Activated T-cell treated with anti-CD3 and anti-CD28 coated beads for 24 hours (primary cell): ENCODE measurements at places on chromosomes 16 and 17.

DNA sequence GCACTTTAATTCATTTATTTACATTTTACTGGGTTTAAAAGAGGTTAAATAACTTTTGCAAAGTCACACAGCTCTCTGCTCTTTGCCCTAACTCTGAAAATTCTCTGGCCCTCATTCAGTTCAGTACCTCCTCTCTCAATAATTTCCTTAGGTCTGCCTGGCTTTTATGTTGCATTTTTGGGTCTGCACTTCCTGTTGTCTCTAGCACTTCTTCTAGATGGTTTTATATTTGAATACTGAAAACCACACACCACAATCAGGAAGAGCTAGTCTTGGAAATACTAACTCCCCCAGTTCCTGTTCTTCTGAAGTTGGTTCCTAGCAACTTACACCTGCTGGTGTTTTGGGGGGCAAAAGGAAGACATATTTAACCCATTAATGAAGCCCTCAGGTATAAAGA, 577.9 kb downstream of the HS3ST4 start:
- DNase-seq = no peak

GRCh38 chr16:50408001-50408561, 39.3 kb upstream of the BRD7 start:
- no peak for DNase-seq

- no peak for DNase-seq
Measured at GRCh38 chr17:81173762-81174155, 7.7 kb upstream of the AATK start.

GRCh38 chr17:44232061-44232460, 12.6 kb upstream of the UBTF start:
- no peak for DNase-seq

DNA sequence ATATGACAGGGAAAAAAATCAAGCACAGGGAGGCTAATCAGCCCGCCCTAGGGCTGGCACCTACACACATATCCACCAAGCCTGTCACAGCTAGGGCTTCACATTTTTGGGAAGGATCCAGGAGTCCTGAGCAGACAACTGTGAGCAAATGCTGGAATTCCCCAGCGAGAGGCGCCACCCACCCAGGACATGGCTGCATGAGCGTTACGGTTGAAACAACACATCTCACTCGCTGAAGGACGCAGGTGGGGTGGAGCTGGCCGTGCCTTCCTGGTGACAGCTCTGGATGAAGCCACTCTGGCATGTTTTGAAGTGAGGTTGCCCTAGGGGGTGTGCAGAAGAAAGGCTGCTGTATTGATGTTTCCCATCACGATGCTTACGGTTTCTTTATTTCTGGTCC, 315.1 kb upstream of the EEF2KMT start:
- DNase-seq = no peak

- no peak for DNase-seq
Measured at GRCh38 chr17:34883106-34884000, 77.9 kb downstream of the CCT6B start.

DNA sequence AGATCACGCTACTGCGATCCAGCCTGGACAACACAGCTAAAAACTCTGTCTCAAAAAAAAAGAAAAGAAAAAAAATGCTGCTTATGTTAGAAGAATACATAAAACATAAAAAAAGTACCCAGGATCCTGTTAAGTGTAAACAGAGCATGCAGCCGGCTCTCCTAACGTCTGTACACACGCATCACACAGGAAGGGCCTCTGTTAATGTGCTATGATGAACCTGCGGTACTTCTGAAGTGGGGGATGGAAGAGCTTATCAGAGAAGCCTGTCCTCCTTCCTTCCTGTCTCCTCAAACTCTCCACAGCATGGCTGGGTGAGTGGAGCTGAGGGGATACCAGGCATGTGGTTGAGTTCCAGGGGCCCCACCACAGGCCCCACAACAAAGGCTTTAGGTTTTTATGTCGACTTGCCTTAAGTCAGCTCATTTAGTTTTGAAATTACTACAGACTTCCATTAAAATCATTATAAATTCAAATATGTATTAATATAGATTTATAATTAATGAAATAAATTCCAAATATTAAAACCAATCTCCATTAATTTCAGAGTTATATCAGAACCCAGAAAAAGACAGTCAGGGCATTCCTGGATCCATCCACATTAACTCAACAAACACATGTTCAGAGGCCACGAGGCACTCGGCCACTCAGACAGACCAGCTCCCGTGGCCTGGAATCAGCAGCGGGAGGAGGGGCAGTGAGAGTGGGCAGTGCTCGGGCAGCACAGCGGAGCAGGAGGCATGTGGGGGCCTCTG, 11.7 kb downstream of the CCDC57 start:
- peak; percentile 60 for DNase-seq

DNA sequence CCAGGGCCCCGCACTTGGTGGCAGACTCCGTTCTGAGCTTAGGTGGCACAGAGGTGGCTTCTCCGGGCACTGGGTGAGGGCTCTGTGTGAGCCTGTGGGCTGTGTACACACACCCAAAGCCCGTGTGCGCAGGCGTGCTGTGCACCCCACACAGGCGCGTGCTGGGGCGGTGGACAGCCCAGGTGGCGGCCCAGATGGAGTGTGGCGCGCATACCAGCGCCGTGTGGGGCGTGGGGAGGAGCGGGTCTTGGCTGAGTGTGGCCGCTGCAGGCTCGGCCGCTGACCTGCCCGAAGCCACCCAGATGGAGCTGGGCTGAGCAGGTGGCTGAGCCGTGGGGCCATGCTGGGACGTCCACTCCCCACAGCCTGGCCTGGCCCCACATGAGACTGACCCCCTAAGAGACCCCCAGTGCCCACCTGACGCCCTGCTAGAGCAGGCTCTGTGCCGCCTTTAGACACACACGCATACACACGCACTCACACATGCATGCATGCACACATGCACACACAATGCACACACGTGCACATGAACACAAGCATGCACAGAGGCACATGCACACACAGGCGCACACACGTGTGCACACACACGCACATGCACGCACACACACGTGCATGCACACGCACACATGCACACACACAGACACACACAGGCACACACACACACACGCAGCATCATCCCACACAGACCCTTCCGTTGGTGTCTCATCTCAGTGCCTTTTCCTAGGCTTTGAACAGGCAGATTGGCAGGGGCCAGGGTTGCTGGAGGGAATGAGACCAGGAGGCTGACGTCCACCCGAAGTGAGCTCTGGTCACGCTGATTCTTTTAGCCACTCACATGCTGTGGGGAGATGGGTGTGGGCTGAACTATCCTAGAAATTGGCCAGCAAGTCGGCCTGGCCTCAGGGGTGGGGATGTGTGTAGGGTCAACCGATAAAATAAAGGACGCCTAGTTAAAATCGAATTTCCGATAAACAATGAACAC, 2.1 kb downstream of the PRR35 start:
- DNase-seq = no peak

DNA sequence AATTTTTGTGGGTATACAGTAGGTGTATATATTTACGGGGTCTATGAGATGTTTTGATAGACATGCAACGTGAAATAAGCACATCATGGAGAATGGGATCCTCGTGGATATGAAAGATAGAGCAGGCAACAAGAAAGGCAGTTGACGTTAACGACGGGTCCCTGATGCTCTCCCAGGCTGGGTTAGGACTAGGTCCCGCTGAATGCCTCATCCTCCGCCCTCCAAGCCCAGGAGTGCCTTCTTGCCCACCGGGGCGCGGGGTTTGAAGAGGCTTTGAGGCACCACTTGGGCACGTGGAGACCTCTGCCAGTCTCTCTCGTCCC, 9.5 kb upstream of the ZFP90 start:
- DNase-seq = no peak

GRCh38 chr16:56812884-56813283, 52.1 kb upstream of the SLC12A3 start:
- DNase-seq = no peak

DNA sequence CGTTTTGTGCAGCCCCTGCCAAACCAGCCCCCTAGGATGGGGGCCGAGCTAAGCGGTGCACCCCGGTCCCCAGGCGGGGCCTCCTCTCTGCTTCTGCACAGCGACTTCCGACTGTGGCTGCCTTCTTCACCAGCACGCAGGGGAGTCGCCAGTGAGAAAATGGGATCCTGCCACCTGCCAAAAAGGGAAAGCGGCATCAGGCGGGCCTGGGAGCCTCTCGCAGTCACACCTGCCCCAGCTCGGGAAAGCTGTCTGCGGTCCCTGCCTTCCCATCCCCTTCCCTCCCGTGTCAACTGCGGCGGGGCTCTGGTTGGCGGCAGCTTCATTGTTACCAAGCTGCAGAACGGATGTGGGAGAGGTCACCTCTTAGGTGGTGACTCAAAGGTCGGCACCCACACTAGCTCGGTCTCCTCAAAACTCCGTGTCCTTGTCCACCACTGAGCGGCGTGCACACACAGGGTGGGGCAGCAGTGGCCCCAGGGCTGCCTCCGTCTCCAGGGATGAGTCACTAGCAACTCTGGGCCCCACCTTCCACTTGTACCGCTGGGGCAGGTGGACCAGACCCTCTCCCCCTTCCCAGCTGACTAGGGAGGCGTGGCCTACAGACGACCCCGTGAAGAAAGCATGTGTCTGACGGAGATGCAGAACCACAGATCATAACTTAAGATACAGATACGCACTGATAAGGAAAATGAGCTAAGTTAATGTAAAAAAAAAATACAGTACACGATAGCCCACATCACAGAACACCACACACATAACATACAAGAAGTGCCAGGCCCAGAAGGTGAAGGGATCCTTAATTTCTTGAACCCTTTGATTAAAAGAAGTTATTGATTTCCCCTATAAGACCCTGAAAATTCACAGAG, 1.5 kb upstream of the PCYT2 start:
- no peak for DNase-seq

DNA sequence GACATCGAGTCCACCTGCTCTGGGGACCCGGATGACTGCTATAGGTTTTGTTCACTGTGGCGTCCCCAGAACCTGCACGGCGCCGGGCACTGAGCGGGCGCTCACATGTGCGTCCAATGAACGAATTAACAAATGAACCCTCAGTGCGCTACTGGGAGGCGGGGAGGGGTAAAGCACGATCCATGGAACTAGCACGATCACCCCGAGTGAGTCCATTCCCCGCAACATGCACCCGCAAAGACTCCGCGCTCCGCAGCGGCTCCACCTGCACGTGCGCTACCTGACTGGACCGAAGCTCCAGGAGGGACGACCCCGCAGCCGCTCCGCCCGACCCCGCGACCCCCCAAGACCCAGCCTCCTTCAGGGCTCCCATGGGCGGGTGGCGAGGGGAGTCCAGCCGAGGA, 491 bp downstream of the TRAP1 start:
- DNase-seq = peak; percentile 40

DNA sequence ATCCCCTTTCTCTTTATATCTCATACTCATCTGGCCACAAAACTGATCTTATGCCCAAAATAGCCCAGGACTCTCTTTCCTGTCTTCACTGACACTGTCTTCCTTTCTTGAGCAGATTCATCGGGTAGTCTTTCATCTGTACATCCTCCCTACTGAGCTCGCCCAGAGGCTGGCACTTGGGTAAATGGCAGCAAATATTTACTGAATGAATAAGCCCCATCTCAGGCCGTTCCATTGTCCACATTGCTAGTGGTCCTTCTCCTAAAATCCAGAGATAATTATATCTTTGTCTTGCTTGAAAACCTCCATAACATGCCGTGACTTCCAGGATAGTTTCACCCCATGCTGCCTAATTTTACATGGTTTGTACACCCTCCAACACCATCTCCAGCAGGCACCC, 158.1 kb upstream of the SDK2 start:
- DNase-seq = no peak

- no peak for DNase-seq
Measured at GRCh38 chr16:31190818-31191444, 11.0 kb downstream of the FUS start.

DNA sequence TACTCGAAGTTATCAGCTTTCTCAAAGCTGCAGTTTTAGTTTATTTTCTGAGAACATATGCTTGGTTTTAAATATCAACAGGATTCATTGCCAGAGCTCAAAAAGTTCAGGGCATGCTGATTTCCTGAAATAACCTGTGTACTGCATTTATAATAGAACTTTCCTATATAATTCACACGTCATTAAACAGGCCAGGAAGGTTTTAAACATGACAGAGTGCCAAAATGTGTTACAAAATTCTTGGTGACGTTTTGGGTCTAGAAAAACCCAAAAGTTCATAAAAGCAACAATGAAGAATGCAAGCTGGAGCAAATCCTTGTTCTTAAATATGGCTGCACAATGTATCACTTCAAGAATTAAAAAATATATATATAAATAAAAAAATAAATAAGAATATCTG, 1139.1 kb downstream of the CDH11 start:
- DNase-seq = no peak

DNA sequence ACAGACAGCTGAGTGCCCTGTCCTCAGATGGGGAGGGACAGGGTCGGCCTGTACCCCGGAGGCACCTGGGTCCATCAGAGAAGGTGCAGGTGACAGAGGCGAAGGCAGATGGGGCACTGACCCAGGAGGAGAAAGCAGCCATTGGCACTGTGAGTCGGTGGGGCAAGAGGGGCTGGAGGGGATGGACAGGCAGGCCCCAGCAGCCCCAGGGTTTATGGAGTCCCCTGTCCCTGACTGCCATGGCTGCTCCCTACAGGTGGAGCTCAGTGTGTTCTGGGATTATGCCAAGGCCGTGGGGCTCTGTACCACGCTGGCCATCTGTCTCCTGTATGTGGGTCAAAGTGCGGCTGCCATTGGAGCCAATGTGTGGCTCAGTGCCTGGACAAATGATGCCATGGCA, 32.1 kb downstream of the ANKRD40 start:
- DNase-seq = no peak

GRCh38 chr17:50181144-50181543, 15.3 kb downstream of the SGCA start:
- no peak for DNase-seq

- DNase-seq = no peak
Measured at GRCh38 chr17:15348021-15348420, 6.6 kb upstream of the TEKT3 start.

- DNase-seq = no peak
Measured at GRCh38 chr17:21242780-21243515, 10.3 kb downstream of the NATD1 start.

- no peak for DNase-seq
Measured at GRCh38 chr16:67204076-67204475, 5.1 kb downstream of the ELMO3 start.

DNA sequence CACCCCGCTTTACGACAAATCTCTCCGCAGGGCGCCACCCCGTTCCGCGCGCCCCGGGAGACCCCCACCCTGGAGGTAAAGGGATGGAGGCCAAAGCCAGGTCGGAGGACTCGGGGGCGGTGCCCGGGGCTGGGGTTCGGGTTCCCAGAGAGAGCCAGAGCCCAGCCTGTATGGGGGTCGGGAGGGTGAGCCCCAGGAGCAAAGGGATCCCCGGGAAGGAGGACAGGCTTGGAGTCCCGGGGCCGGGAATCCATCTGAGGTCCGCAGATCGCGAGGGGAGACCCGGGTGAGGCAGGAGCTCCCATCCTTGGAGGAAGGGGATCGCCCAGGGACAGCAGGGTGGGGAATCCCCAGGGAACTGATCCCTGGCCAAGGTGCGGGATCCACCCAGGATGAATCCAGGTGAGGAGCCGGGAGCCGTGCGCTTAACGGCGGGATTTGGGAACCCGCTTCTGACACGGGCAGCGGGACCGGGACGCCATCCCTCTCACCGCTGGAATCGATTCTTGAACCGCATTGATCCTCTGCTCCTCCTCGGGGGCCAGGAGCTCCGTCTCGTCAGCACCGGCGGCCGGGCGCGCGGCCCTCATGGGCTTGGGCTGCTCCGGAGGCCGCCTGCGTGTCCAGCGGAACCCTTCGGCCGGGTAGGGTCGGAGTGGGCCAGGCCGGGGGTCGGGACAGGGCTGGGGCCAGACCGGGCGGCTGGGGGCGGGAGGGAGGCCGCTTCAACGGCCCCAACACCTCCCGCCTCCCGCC, at the start of gene MMD:
TSS of gene MMD (minus strand) at position 657 of the 756 bp plus-strand sequence. CDS start at position 517, 140 bp downstream.
- DNase-seq = peak; percentile 3
